Kidney epithelial cell (primary cell): ENCODE measurements at places on chromosomes 1 and 21. TPM values are rescaled to one million over a fixed set of nuclear protein-coding genes. Genes with fewer than 3 reads are reported as not detected.

DNA sequence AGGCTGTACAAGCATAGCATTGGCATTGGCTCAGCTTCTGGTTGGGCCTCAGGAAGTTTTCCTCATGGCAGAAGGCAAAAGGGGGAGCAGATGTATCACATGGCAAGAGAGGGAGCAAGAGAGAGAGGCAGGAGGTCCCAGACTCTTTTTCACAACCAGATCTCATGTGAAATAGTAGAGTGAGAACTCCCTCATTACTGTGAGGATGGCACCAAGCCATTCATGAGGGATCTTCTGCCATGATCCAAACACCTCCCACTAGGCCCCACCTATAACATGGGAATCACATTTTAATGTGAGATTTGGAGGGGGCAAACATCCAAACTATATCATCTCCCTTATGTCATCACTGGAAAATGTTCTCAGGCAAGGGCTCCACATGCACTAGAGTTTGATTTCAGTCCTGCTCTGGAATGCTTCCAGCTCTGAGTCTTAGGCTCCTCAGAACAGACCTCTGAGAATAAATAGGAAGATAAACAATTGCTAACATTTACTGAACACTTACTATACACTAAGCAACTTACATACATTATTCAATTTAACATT is 39.4 kb upstream of the VTCN1 start:
- no peak for DNase-seq

Gene NPPB
- 2.5 and 5.4 TPM in 2 replicates for total RNA-seq

Gene LINGO4
- not detected in 2 replicates for total RNA-seq

DNA sequence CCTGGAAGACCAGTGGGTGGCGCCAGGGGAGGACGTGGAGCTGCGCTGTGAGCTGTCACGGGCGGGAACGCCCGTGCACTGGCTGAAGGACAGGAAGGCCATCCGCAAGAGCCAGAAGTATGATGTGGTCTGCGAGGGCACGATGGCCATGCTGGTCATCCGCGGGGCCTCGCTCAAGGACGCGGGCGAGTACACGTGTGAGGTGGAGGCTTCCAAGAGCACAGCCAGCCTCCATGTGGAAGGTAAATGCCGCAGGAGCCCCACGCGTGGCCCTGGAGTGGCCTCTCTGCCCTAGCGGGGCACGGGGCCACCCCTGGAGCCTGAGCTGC is 75.2 kb downstream of the OBSCN start:
- DNase-seq: no peak

DNA sequence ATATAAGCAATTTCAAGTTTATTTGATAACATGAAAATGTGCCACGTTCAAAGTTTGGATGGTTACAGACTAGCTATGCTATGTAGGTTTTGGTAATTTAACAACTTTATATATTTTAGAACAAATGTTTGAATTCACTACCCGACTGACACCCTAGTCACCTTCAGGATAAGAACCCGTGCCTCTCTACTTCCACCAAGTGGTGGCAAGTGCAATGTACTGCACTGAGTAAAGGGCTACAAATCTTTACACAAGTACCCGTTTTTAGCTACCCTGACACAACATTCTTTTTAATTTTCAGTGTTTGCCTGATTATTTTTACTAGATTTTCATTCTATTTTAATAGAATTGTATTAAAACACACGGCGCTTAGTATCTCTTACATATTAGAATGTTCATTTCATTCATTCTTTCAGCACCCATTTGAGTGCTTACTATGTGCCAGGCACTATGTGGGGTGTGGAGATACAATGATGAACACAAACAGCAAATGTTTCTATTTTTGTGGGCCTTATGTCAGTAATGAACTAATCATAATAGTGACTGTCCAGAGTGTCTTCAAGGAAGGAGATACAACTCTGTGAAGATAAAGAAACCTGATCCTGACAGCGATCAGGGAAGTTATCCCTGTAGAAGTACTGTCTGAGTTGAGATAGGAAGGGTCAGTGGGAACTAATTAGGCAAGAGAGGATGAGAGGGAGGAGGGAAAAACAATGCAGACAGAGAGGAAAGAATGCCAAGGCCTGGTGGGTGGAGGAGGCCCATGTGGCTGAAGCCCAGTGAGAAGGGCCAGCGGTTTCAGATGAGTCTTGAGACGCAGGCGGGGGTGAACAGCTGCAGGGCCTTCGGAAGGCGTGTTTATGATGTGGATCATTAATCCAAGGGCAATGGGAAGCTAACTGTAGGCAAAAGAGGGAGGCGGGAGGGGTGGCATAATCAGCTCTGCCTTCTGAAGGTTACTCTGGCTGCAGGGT is 3.8 kb downstream of the LCA5L start:
- peak; percentile 53 for DNase-seq

- peak; percentile 1 for DNase-seq
These were observed 71.0 kb upstream of the CSF3R start for GRCh38 chr1:36553591-36554322.

DNA sequence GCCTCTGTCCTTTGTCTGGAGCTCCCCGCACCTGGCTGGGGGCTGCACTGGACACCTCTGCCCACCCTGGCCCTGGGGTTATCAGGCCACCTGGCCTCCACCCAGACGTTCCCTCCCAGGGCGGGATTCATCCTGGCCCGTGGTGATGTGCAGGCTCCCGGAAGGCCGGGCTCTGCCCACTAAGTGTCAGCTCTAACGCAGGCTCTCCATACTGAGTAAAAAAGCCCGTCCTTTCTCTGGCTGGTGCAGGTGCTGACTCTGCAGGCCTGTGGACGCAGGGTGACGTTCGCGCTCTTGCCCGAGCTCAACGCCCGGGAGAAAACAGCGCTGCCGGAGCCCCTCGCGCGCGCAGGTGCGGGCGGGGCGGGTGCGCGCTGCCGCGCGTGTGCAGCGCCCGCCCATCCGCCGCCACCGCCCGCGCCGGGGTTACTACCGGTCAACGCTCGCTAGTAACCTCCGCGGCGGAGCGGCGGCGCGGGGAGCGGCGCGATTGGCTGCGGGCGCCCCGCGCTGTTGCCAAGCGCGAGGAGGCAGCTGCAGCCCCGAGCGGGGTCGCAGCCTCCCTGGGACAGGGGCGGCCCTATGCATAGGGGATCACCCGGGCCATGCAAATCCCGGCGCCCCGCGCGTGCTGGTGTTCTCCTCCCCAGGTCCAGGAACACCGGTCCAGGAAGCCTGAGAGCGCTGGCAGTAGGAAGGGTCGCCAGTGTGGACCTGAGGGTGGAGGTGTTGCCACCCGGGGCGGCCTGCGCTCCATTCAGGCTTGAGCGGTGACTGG is 15.7 kb downstream of the ABCG1 start:
- no peak for DNase-seq

DNA sequence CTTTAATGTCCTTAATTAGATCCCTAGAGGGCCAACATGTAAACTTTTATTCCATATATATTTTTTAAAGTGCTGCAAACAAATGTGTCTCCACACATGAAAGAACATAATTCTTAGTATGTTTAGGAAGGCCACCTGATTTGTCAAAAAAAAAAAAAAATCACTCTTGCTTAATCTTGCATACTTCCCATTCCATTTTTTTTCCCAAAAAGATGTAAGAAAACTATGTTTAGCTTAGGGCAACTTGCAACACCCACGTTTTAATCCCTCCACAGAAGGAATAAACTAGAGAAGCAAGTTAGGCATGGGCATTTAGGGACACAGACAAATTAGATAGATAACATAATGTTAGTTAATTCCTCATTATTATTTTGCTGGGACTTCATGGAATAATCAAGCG is 5.6 kb downstream of the YOD1 start:
- no peak for DNase-seq

DNA sequence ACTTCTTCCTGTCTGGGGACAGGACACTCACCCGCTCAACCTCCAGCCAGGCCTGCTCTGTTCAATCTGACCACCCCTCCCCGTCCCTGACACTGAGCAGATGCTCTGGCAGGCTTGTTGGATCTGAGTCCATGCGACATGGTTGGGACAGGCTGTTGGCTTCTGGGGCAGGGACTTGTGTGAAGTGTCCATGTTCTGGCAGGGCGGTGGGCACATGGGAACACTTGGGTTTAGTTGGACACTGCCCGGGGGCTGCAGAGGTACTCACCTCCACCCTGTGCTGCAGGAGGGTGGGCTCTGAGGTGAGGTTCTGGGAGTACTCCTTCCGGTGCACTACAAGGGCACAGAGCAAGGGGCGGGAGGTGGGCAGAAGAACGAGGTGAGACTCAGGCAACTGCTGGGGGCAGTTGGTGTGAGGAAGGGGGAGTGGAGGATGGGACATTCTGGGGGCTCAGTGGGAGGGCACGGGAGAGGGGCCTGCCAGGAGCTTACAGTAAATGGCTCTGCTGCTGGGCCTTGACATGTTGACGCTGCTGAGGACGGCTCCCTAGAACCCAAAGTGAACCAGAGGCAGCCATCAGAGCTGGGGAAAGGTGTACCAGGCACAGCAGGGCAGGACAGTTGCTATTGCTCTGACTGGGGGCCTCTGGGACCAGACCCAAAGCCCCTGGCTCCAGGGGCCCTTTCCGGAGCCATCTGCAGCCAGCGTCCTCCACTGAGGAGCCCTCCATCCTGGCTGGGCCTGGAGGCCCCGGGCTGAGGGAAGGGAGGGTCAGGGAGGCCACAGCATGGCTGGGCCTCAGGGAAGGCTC is 2.3 kb downstream of the EPS8L3 start:
- no peak for DNase-seq

Gene RBBP5
- total RNA-seq: 15.4 and 17.2 TPM in 2 replicates

DNA sequence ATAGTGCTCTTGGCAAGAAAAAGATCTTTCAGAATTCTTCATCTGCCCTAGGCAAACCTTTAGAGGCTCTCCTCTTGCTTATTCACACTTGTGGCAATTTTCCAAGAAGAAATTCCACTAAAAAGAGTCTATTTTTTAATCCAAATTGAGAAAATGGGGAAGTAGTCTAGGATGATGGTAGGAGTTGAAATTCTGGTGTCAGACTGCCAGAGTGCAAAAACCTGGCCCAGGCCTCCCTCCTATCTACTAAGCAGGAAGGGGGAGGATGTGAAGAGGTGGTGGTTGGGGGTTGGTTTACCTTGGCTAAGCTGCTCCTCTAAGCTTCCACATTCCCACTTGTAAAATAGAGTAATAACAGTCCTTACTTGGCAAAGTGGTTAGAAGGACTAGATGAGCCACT is 120.6 kb upstream of the KCNJ15 start:
- no peak for DNase-seq

- DNase-seq: no peak
These were observed 35.2 kb downstream of the GORAB start for GRCh38 chr1:170567214-170567613.

GRCh38 chr1:15411593-15412137 is 2.0 kb downstream of the EFHD2 start:
- DNase-seq: no peak

DNA sequence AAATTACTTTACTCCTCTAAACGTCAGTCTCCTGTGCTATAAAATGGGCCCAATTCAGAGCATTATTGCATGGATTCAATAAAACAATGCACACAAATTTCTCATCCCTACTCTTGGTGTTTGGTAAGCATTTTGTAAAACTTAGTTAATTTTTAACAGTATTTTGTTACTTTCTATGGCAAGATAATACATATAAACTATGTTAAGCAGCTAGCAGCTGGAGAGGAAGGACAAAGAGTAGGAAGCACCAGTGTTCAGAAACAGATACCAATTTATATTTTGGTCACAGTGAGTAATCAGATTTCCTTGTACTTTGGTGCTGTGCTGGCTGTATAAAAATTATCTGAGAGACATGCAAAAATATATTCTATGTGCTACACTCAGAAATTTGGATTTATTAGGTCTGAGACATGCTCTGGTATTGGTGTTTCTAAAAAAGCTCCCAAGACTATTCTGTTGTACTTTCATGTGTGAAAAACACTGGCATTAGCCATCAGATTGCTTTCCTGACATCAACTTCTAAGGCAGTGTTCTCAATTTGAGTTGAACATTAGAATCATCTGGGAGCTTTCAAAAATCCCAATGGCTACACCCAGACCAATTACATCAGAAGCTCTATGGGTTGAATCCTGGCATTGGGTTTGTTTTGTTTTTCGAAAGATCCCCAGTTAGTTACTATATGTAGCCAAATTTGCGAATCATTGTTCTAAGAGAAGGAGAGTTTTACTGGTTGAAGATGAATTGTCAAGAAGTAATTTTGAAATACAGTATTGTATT is 100.3 kb upstream of the C1orf87 start:
- no peak for DNase-seq

GRCh38 chr1:2630498-2631135 is 2.2 kb downstream of the MMEL1 start:
- no peak for DNase-seq

GRCh38 chr1:228171221-228171891 is 5.8 kb downstream of the IBA57 start:
- DNase-seq: no peak
